ENCODE measurements at places on chromosomes 5 and 9.

DNA sequence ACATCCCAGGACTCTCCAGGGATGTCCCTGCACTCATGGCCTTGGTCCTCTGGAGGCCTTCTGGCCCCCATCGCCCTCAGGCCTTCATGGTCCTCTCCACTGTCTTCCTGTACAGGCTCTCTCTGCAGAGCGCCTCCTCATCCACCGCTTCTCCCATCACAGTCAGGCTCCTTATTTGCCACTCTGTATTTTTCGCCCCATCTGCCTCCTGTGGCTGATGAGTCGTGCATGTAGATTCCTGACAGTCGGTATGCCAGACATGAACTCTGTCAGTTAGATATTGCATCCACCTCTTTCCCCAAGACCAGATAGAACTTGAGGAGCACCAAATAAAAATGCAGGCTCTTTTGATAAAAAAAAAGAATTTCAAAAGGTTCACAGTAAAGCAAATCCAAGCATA lies 362.8 kb downstream of the IRX1 start:
- DNase-seq, result no peak

- DNase-seq, result no peak
These were observed 8.5 kb downstream of the KLF9 start for GRCh38 chr9:70405808-70406433.

DNA sequence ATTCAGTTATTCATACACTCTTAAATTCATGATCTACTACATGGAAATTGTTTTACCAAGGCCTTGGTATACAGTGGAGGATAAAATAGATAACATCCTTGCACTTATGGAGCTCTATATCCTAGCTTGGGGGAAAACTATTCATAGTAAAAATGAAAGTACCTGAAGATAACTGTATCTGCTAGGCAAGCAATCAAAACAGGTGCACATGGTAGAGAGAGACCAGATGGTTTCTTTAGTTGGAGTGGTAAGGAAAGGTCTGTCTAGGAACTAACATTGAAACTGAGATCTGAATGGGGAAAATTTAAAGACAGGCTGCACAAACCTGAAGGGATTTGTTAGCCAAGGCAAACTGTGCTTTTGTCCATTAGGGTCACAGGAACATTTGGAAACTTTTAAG lies 11.1 kb upstream of the SLCO4C1 start:
- no peak for DNase-seq

GRCh38 chr5:87916320-87916719 lies 352.3 kb downstream of the TMEM161B start:
- DNase-seq, result no peak

DNA sequence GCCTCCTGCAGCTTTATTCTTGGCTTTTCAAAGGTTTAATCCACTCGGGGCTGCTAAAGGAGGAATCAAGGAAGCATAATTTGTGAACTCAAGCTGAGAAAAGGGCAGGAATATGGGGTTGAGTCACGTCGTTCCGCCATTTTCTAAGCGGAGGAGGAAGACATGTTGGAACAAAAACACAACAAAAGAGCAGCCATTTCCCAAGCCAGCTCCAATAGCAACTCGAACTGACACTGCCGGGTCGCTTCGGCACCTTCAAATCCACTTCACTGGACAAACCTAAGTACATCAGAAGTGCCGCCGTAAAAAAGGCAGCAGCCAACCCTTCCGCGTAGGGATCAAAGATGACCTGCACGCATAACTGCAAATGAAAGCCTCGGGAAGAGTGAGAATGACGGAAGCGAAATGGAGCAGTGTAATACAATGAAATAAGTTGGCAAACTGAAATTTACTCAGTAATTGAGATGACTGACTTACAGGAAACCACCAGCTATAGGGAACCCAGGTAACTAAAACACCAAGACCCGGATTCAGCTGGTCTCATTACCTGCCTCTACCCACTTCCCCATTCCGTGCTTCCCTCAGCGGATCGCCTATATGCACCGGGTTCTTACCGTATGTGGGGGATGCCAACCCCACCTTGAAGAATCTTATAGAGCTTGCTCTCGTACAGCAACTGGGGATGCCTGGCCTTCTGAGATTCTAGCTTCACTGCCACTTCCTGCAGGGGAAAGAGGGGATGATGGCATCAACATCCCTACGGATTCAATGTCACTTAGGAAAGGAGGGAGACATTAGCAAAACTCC lies 1.6 kb downstream of the CSNK1A1 start:
- DNase-seq, result no peak

DNA sequence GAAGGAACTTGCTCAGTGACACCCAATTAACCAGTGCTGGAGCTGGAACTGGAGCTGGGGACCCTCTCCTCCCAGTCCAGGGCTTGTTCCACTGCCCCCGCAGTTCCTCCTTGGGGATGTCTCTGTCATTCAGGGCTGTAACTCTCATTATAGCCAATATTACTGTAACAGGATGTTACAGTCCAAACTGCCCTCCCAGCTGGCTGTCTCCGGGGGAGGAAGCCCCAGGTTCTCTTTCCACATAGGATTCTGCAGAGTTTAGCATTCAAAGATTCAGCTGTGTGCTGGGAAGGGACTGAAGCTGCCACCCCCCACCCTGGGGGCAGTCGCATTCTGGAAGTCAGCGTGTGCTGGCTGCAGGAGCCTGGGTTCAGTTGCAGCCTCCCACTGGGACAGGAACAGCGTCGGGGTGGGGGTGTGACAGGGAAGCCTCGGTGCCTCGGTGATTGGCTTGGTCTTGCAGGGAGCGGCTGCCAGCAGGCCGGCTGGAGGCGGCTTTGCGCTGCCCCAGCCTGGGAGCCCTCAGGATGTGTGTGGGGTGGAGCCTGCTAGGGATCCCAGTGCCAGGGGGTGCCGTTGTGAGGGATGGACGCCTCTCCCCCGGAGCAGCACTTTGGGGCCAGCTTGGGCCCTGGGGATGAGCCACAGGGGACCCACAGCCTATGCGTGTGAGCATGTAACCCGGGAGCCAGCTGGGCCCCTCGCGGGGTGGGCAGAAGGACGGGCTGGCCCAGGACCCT lies 101.1 kb downstream of the RGS3 start:
- DNase-seq, result peak; percentile 71

DNA sequence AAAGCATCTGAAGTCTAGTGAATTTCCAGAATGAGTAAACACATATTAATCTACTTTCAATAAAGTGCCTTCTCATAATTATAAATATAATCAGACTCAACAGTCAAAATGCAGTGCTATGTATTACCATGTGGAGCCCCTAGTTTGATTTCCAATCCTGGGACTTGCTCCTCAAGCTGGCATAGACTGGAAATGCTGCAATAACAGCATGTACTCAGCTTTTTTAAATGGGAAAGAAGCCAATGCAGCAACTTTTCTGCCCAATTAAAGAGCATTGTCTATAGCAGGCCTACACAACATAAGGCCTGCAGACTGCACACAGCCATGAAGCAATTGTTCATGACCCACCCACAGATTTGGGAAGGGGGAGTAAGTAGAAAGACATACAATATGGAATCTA lies 103.2 kb downstream of the NR2F1-AS1 start:
- DNase-seq, result no peak

- no peak for DNase-seq
These were observed 49.2 kb upstream of the SHOC1 start for GRCh38 chr9:111843971-111844370.

- peak; percentile 58 for DNase-seq
These were observed 85.1 kb downstream of the BRINP1 start for GRCh38 chr9:119284118-119284517.

- no peak for DNase-seq
These were observed 5.9 kb upstream of the NREP start for GRCh38 chr5:111762895-111763294.

- no peak for DNase-seq
These were observed 54.7 kb downstream of the TMOD1 start for GRCh38 chr9:97556036-97556720.

DNA sequence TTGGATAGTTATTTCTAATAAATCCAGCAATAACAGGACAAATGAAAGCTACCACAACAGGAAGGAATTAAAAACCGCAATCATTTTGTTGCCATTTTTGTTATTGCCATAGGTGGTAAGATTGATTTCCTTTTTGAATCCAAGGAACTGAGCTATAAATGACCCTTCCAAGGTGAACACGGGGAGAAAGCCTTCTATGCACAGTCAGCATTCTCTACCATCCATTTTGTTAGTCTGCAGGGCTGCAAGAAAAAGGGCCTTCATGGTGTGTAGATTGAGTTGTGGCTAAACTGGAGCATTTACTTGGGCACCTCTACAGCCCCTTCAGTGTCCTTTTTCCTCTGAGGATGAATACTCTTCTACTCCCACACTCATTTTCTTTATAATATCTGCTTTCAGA lies 18.6 kb upstream of the REEP5 start:
- DNase-seq, result no peak

GRCh38 chr5:157165668-157166067 lies 396 bp downstream of the GARIN3 start:
- no peak for DNase-seq

DNA sequence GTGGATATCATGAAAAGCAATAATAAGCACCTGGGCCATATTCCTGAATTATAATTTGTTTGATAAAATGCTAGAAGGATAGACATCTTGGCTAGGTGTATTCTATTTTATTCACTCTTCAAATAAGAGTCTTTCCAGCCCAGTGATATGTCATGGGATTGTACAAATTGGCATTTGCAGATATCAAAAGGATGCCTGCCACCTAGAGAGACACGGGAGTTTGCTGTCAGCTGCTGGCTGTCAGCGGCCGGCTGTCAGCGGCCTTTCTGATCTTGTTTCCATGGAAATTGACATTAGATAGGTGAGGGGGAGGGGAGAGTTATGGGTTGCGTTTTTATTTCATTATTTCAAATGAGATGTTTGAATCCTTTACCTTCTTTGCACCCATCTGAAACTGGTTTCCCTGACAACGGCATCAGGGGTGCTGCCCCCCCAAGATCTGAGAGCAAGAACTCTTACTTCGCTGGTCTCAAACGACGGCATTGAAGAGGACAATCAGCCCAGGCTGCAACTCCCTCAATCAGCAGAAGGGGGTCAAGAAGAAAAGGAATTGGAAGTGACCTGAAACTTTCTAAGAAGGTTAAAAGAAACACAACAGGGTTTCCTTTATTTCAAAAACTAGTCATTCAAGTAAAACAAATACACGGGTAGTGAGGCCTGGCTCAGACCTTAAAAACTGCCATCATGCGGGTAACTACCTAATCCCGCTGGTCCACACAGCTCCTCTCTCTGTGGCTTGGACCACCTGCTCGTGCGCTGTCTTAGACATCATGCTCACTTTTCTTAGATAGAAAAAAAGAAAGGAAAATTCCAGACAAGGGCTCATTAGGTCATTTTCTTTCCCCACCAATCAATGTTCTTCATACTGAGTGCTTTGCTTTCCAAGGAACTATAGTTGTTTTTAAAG lies 115.7 kb downstream of the TLE1 start:
- no peak for DNase-seq

DNA sequence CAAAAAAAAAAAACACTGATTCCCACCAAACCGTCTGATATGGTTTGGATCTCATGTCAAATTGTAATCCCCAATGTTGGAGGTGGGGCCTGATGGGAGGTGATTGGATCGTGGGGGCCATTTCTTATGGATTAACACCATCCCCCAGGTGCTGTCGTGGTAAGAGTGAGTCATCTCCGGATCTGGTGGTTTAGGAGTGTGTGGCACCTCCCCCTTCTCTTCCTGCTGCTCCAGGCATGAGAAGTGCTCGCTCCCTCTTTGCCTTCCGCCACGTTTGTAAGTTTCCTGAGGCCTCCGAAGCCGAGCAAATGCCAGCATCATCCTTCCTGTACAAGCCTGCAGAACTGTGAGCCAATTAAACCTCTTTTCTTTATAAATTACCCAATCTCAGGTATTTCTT lies 45.2 kb downstream of the HSD17B3 start:
- DNase-seq, result no peak

GRCh38 chr5:78808380-78808779 lies 159.8 kb upstream of the LHFPL2 start:
- no peak for DNase-seq

DNA sequence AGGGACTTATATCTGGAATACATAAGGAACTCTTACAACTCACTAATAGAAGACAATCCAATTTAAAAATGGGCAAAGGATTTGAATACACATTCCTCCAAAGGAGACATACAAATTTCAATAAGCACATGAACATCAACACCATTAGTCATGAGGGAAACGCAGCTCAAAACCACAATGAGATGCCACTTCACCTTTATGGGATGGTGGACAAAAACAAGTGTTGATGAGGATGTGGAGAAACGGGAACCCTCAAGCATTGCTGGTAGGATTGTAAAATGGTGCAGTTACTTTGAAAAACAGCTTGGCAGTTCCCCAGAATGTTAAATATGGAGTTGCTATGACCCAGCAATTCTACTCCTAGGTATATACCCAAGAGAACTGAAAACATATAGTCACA lies 72.7 kb upstream of the IER5L start:
- no peak for DNase-seq

DNA sequence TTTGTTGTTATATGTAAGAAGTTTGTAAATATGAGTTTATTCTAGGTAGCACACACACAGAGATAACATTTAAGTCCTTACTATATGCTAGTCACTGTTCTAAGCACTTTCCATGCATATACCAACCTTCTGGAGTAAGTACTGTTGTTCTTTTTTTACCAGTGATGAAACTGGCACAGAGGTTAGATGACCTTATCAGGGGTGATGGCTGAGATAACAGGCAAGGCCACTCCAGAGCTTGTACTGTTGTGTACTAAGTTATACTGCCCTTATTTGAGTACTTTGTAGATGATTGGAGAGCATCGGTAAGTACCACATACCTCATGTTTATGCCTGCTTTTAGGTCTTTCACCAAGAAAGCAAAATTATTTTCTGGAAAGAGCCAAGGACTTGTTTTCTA lies 6.2 kb downstream of the POLR1E start:
- no peak for DNase-seq

GRCh38 chr5:85182344-85182743 lies 797.7 kb upstream of the EDIL3 start:
- no peak for DNase-seq

DNA sequence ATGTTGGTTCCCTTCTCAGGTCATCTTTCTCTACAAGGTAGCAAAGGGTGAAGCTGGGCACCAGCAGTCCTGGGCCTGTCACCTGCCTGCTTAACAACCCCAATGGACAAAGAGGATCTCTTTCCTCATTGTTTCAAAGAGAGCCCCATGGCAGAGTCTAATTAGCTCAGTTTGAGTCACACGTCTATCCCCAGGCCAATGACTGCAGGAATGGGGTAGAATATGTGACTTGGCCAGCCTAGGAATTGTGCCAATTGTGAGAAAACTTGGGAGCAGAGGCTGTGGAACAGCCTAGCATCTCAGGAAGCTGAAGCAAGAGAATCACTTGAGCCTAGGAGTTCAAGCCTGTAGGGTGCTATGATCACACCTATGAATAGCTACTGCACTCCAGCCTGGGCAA lies 3.6 kb upstream of the RAPGEF1 start:
- no peak for DNase-seq

DNA sequence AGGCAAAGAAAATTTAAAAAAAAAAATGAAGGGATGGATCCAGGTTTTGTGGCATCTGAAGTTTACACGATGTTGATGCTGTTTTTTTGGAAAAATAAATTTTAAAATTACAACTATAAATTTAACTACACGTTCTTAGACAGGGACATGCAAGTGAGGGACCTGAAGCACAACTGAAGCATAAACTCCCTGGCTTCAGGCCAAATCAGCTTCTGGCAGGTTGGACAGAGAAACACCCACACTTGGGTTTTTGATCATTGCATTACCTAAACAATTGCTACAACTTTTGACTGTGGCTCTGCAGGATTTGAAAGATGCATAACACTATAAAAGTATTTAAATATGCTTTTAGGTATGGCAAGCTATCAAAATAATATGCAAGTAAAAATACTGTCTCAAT lies 1318.3 kb upstream of the DMAC1 start:
- DNase-seq, result no peak

GRCh38 chr9:36928670-36929349 lies 105.3 kb downstream of the PAX5 start:
- peak; percentile 4 for DNase-seq

All from ecto neural progenitor cell (in vitro differentiated cells).